ENCODE measurements at places on chromosomes 5 and 9. TPM values are rescaled to one million over a fixed set of nuclear protein-coding genes. Genes with fewer than 3 reads are reported as not detected.

Gene DNAJC21
- 50.3 TPM for total RNA-seq

Gene PLPPR1
- 12.2 TPM for total RNA-seq

Gene CDO1
- 24.6 TPM for total RNA-seq

Gene PCDHGB3
- 0.60 TPM for total RNA-seq

Gene BAAT
- total RNA-seq = 0.36 TPM

Gene SOHLH1
- total RNA-seq = not detected

Gene UBAC1
- 31.4 TPM for total RNA-seq

Gene CXCL14
- total RNA-seq = 6.1 TPM

Gene QRFP
- total RNA-seq = not detected

Gene GABBR2
- 0.49 TPM for total RNA-seq

Gene PCDHA1
- total RNA-seq = not detected

GRCh38 chr9:130630071-130630450 lies 34.3 kb upstream of the PRDM12 start:
- DNase-seq = no peak

DNA sequence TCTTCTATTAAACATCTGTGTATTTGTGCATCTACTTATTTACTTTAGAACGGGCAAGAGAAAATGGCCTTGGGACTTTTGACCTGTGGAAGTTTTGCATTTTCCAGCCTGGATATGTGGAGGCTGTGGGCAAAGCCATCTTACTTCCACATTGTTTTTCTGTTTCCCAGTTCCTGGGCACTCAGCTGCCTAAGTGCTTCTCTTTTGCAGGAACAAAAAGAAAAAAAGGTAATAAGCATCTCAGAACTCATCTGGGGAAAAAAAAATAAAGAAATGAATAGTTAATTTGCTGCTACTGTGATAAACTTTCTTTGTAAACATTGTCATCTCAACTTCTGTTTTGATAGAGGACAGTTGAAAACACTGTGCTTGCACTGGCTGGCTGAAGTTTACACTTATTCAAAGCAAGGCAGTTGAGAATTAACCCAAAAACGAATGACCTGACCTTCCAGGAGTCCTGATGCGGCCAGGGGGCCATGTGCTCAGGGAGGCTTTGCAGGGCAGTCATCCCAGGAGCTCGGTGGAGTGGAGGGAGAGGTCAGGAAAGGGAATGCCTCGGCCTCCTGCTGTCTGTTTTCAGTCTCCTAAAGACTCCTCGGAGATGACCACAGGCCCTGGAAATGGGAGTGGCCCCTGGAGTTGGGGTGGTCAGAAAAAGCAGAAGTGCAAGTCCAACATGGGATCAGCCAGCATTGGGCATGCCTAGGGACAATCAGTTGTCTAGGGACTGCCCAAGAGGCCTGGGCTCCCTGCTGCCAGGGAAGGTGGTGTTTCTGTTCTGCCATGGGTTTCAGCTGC lies 75.5 kb downstream of the RAI14 start:
- DNase-seq = no peak

GRCh38 chr5:18323891-18324290 lies 689.6 kb downstream of the TAF11L14 start:
- DNase-seq = no peak

GRCh38 chr9:35908504-35909125 lies 675 bp upstream of the SPAAR start:
- no peak for DNase-seq

GRCh38 chr9:137407590-137408300 lies 15.2 kb downstream of the EXD3 start:
- DNase-seq = no peak

DNA sequence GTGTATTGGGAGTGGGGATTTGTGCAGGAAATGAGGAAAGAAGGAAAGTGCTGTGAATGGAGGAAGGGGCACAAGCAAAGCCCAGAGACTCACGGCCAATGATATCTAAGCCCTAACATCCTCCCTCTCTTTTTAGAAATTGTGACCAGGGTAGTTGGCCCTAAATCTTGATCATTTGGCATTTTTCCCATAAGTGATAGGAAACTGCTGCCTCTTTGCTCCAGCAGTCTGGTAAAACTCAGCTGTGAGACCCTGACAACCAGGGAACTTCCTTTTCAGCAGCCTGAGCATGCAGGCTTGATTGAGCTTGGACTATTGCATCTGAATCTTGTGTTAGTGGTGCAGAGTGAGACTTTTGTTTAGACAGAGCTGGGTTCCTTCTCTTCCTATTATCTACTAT lies 9.6 kb upstream of the ADRB2 start:
- DNase-seq = no peak

DNA sequence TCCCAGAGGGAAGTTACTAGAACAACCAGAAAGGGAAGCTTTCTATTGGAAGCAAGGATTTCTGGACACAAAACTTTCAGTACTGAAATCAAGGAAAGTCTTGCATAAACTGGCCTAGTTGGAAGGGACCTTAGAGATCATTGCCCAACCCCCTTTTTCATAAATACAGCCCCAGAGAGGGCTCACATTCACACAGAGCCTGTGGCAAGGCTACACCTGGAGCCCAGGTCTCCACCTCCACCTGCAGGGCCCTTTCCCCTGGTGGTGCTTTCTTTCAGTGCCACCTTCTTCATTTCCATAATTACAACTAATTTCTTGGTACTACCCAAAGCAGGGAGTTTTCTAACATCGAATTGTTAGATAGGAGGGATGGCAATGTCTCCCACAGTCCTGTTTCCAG lies 85.7 kb downstream of the ADRB2 start:
- DNase-seq = no peak

GRCh38 chr5:94690778-94691177 lies 72.3 kb downstream of the SLF1 start:
- no peak for DNase-seq

DNA sequence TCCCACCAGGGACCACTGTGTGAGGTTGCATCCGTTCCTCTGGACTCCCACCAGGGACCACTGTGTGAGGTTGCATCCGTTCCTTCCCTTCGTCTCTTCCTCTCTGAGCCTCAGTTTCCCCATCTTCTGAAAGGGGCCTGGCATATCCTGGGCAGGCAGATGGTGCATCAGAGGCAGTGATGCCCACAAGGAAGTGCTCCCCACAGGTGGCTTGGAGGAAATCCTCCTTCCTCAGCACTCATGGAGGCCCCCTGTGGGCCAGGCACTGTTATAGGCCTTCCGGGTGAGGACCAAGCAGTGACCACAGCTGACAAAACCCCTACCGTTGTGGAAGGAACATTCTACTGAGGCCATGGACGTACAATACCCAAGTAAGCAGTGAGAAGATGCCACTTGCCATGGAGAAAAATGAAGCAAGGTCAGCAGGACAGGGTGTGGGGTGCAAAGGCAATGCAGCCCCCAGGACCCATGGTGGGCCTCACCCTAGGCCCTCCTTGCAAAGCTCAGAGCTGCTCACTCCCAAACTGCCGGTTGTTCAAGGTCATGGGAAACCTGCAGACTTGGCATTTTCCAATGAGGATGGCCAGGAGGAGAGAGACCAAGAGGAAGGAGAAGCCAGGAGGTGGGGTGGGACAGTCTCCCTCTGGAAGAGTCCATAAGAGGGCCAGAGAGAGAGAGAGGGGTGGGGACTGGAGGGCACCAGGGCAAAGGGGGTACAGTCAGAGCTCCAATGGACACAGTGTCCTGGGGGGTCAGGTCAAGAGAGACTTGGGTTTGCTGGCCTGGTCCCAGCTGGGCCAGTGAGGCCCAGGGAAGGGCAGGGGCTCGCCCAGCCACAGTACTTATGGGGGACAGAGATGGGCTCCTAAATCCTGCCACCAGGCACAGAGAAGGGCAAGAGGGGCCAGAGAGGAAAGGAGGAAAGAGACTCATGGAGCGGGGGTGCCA lies 51.1 kb downstream of the C9orf50 start:
- DNase-seq = no peak

GRCh38 chr9:130069048-130069447 lies 15.3 kb downstream of the GPR107 start:
- DNase-seq = no peak

GRCh38 chr9:13621872-13622564 lies 342.5 kb upstream of the MPDZ start:
- DNase-seq = no peak

DNA sequence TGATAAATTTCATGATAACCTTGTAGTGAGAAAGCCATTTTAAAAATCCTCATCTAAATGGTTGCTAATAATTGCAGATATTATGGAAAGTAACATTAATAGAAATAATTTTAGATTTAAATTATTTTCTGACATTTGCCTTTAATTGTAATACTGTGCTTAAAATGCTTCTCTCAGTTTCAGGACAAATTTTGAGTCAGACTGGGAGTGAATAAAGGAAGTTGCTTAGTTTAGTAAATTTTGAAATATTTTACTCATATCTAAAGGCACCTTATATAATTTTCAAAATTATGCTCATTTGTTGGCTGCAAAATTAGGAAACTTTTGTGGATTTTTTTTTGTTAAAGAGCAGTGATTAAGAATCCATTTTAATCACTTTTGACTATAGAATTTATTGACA lies 93.8 kb downstream of the CSNK1G3 start:
- DNase-seq = no peak

GRCh38 chr5:24225051-24225450 lies 419.7 kb downstream of the CDH10 start:
- no peak for DNase-seq

GRCh38 chr5:25754895-25755294 lies 1110.1 kb upstream of the CDH10 start:
- DNase-seq = no peak

GRCh38 chr5:159509002-159509660 lies 178.8 kb upstream of the IL12B start:
- DNase-seq = no peak

DNA sequence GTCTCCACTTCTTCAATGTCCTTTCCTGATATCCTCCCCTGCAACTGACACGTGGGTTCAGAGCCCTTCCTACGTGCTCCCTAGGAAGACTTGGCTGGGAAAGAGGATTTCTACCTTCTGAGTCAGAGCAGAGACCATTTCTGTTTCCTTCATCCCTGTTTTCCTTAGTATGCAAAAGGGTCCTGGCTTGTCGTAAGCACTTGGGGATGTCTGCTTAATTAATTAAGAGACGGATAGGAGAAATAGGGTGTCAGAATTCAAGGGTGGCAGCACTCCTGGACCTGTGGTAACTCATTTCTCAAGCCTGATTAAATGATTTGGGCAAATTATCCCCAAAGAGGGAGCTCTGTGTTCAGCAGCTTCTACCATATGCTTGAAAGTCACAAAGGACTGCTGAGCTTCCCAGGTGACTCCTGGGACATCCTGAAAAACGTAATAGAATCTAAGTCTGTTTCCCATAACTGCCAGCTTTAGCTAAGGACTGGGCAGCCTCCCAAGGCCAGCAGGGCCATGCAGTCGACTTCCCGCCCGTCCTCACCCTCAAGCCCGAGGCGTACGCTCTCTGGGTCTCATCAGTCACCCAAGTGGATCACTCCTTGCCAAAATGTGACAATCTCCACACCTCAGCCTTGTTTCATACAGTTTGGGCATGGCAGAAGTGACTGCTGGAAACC lies 20.5 kb downstream of the ABCA1 start:
- DNase-seq = no peak

- DNase-seq = no peak
These were observed 335 bp downstream of the GALNT12 start for GRCh38 chr9:98807814-98808195.

DNA sequence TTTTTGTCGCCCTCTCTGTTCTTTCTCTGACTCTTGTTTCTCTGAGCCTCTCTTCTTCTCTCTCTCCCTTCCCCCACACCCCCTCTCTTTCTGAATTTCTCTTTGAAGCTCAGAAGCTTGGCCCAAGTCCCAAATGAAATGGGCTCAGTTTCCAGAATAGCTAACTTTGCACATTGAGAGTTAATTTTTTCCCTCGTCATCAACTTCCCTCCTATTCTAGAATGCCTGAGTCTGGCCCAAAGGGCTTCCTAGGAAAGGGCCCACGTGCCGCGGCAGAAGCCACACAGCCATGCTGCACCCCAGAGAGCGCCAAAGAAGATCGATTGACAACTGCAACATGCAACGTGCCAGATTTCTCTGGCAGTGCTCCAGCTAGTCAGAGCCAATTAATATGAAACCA lies 588.8 kb upstream of the KLF4 start:
- no peak for DNase-seq

DNA sequence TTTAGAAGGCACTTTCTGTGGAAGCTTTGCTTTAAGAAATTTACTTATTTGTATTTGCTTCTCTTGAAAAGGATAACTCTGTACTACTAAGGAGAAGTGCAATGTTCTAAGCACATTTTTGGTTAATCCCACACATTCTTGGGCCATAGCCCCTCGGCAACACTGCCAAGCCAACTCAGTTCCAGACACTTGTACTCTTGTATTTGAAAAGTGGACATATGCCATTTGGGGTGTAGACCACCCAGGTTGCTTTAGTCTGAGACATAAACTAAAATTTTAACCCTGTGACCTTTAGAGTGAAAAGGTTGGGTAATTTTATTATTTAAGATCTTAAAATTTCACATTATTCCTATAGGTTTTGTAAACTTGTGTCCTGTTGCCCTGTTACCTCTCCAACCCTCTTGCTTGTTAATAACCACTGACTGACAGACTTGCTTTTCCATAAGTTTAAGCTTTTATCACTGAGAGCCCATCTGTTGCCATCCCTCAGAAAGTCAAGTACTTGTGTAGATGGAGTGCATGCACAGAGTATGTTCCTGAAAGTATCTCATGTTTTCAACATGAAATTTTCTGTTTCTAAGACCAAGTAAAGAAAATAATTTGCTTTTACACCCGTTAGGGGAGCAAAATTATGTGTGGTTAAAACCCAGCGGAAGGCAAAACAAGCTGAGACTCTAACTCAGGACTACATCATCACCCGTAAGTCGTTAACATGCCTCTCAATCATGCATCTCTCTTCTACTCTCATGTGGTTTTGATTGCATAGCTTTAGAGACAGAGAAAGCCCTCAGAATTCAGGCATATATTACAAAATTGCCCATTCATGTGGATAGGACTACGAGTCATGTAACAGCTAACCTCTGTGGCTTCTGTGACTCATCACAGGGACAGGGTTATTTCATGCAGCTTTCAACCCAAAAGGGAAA lies 117.3 kb downstream of the GDNF start:
- no peak for DNase-seq

GRCh38 chr9:33619666-33620404 lies 95.8 kb downstream of the ANKRD18B start:
- no peak for DNase-seq

GRCh38 chr9:95077766-95078370 lies 239.6 kb downstream of the FANCC start:
- no peak for DNase-seq

- no peak for DNase-seq
These were observed 421.5 kb upstream of the DAP start for GRCh38 chr5:11182441-11183080.

GRCh38 chr9:133349965-133350616 lies 2.1 kb downstream of the RPL7A start:
- no peak for DNase-seq

DNA sequence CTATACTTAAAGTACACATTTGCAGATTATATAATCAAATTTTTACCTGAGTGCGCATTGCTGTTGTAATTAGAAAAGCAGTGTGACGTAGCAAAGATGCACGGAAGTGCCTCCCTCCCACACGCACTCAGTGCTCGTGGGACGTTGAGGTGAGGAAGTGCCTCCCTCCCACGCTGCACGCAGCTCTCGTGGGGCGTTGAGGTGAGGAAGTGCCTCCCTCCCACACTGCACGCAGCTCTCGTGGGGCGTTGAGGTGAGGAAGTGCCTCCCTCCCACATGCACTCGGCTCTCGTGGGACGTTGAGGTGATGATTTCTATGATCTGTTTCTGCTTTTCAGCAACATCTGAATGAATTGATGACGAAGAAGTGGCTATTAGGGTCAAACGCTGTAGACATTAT lies 21.0 kb downstream of the EXOC3 start:
- DNase-seq = no peak
